Astrocyte of the spinal cord (primary cell): ENCODE measurements at places on chromosomes 2 and 18.

DNA sequence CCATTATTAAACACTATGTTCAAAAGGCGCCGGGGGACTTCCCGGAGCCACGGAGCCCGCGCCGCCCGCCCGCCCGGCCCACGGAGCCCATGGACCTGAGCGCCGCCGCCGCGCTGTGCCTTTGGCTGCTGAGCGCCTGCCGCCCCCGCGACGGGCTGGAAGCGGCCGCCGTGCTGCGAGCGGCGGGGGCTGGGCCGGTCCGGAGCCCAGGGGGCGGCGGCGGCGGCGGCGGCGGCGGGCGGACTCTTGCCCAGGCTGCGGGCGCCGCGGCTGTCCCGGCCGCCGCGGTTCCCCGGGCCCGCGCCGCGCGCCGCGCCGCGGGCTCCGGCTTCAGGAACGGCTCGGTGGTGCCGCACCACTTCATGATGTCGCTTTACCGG is 197 bp downstream of the GDF7 start:
- no peak for DNase-seq

GRCh38 chr2:130922417-130922816 is 85.7 kb downstream of the ARHGEF4 start:
- DNase-seq, result no peak

DNA sequence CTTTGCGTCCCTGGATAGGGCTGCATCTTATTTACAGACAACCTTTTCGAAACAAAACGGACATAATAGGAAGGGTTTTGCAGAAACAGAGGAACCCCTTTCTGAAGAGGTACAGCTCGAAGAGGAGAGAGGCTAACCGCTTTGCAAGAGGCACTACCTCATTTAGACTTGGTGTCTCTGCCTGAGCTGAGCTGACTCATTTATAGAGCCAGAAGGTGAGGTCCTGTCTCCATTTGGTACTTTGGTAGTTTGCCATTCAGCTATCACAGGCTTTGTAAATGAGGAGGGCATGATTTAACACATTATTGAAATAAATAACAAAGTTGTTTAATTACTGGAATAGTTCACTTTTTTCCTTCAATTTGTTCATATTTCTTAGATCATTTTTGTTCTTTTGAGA is 2.2 kb upstream of the NXPH2 start:
- DNase-seq, result no peak

GRCh38 chr18:62330650-62331049 is 5.5 kb downstream of the TNFRSF11A start:
- no peak for DNase-seq

GRCh38 chr18:54608028-54608642 is 17.1 kb downstream of the DYNAP start:
- DNase-seq, result peak; percentile 35

DNA sequence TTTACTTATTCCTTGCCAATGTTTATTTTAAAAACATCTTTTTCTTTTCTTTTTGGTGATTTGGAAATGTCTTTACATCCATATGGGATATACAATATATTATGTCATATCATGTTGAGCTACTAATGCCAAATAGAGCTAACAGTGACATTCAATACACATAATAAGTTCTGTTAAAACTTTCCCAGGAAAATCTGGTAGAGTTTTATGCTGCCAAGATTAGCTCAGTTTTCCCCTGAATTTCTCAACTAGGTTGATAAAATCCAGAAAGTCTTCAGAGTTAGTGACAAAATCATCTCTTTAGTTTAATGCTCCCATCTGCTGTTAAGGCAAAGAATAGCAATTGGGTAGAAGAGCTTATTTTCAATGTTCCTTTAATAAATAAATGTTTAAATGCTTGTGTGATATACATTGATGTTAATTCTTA is 9.9 kb downstream of the COL3A1 start:
- DNase-seq, result peak; percentile 82

GRCh38 chr18:56770873-56771272 is 119.7 kb downstream of the WDR7 start:
- DNase-seq, result no peak

DNA sequence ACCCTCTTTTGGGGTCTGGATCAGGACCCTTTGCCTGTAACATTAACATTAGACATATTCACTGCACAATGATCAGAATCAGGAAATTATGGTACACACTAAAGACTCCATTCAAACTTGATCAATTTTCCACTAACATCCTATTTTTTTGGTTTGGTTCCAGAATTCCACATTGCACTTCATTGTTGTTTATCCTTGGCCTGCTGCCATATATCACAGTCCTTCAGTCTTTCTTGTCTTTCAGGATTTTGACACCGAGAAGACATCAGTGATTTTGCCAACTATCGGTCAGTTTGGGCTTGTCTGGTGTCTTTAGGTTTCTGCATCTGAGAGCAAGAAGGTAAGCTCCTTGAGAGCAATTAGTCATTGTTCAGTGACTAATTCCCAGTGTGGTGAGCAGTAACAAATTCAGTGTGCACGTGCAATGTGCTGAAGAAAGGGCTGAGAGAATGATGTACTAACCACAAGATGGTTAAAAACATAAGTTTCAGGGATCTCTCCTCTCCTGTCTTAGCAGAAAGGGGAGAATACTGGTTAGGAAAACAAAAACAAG is 23.5 kb downstream of the MARCHF4 start:
- DNase-seq, result peak; percentile 69

GRCh38 chr2:5777131-5777535 is 84.9 kb downstream of the SOX11 start:
- no peak for DNase-seq

- DNase-seq, result no peak
Measured at GRCh38 chr2:173957517-173957916, 7.7 kb downstream of the SP3 start.

- no peak for DNase-seq
Measured at GRCh38 chr2:224925810-224926100, 116.5 kb downstream of the DOCK10 start.

DNA sequence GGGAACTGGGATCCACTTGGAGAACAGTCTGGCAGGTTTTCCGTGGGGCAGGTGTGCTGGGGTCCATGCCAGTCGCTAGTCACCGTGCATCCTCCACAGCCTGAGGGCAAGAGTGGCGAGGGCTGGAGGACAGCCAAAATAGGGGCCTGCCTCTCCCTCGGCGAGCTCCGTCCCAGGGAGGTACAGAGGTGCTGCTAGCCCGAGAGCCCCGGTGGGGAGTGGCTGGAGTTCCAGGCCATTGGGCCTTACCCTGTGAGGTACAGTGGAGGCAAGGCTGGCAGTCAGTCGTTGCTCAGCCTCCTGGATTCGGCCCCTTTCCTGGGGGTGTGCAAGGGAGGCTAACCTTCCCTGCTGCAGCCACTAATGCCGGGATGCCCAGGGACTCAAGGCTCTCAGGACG is 406.6 kb downstream of the CMPK2 start:
- DNase-seq, result no peak

DNA sequence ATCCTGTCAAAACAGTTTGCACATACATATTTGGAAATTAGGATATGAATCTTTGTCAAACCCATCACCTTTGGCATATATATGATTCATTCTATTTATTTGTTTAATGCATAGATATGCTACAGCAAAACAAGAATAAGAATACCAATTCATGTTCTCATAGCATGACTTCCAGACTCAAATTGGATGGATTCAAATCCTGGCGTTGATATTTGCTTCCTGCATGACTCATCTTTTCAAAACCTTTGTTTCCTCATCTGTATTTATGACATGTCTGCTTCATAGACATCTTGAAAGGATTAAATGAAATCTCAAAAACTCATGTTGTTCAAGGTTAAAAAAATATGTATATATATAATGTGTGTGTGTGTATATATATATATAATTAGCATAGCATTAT is 261.3 kb downstream of the MBD5 start:
- DNase-seq, result peak; percentile 12

DNA sequence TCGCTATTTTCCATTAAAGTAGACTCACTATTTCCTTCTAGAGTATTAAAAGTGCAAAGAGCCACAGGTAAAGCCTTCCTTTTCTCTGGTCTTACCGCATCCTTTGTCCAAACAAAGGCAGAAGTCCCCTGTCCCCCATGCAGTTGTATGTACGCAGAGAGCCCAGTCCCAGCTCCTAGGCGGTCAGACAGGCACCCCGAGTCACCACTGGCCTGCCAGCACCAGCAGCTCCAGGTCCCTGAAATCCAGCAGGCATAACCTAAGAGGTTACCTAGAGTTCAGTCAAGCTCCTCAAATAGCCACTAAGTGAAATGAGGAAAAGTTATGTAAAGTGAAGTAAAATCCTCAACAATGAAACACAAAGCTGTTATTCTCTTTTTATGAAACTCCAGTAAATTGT is 60.4 kb upstream of the TWIST2 start:
- no peak for DNase-seq

DNA sequence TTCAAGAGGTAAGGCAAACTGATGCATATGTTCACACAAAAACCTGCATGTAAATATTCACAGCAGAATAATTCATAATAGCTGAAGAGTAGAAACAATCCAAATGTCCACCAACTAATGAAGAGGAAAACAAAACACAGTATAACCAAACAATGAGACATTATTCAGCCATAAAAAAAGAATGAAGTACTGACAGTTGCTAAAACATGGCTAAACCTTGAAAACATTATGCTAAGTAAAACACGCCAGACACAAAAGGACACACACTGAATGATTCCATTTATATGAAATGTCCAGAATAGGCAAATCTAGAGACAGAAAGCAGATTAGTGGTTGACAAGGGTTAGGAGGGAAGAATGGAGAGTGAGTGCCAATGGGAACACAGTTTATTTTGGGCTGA is 86.9 kb downstream of the SESTD1 start:
- no peak for DNase-seq

DNA sequence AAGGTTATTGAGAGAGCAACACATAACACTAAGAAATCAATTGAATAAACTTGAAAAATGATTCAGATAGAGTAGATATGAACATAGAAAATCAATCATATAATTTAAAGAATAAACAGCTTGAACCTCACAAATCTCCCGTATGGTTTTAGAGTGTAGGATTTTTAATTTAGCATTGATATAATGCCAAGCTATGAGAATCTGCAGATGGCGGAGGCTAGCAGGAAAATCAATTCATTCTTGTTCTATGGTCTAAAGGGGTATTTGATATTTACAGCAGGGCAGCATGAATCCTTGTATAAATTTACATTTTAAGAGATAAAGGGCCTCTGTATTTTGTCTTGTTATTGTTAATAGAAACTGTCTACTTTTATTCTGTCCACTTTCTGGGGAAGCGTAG is 797.0 kb downstream of the GALR1 start:
- DNase-seq, result no peak
